ENCODE measurements at places on chromosomes 2 and 18.

- no peak for DNase-seq
Measured at GRCh38 chr18:26298107-26298506, 71.9 kb downstream of the TAF4B start.

DNA sequence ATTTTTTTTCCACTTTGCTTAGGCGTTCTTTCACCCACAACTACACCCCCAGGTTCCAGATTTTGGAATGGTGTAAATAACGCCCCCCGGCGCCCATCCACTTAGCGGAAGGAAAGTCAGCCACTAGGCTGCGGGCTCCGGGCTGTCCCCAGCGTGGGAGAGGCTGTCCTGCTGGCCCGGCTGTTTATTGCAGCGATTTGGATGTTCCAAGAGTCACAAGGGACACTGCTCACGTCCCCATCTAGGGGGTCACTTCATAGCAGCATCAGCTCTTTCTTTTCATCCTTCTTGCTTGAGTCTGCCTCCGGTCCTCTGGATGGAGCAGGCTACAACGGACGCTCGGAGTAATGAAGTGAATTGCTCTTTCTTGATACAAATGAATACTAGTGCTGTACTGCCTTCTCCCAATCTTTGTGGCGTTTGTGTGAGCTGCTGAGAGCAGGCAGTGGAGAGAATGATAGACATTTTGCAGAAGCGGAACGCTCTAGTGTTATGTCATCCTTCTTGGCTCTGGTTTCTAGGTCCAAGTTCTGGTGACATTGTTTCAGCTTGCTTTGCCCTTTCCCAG is 50.7 kb upstream of the PAIP2B start:
- no peak for DNase-seq

- no peak for DNase-seq
Measured at GRCh38 chr2:109331081-109331480, 202.1 kb downstream of the SH3RF3 start.

DNA sequence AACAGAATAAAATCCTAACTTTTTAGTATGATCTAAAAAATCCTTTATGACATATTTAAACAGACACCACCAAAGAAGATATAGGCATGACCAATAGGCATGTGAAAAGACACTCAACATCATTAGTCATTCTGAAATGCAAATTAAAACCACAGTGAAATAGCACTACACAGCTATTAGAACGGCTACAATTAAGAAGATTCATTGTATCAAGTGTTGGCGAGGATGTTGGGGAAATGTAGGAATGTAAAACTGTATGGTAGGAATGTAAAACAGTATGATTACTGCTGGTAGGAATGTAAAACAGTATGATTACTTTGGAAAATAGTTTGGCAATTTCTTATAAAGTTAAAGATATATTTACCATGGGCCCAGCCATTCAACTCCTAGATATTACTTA is 253.3 kb upstream of the TCF4 start:
- no peak for DNase-seq

DNA sequence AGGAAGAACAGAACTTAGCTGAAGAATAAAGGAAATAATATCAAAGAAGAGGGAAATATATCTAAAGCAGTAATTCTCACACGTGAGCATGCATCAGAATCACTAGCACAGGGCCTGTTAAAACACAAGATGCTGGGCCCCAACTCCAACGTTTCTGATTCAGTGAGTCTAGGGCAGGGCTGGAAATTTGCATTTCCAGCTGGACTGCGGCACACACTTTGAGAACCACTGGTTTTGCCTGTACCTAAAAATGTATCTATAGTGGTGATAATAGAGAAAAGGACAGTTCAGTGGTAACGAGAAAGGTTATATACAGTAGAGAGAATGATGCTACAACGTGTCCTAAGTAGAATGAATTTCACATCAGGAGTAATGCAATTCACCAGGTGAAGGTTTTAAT is 11.2 kb downstream of the REV1 start:
- no peak for DNase-seq
